GM12864 (cell line): ENCODE measurements at places on chromosomes 4 and X.

DNA sequence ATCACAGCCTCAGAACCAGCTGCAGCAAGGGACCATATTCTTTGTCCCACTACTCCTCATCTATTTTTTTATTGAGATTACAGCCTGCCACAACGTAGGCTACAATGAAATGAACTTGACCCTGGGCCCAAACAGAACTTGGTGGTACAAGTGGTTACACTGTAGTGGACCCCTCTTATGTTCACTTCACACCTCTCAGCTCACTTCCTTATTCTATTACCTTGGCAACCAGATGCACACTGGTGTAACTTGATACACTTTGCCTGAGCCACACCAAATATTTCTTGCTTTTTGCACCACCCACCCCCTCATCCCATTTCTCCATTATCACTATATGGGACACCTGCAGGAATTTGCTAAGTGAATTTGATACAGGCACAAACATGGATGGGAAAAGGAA is 105.8 kb downstream of the CXCL13 start:
- DNase-seq = no peak

- no peak for DNase-seq
Measured at GRCh38 chr4:138828926-138829325, 186.7 kb upstream of the NOCT start.

DNA sequence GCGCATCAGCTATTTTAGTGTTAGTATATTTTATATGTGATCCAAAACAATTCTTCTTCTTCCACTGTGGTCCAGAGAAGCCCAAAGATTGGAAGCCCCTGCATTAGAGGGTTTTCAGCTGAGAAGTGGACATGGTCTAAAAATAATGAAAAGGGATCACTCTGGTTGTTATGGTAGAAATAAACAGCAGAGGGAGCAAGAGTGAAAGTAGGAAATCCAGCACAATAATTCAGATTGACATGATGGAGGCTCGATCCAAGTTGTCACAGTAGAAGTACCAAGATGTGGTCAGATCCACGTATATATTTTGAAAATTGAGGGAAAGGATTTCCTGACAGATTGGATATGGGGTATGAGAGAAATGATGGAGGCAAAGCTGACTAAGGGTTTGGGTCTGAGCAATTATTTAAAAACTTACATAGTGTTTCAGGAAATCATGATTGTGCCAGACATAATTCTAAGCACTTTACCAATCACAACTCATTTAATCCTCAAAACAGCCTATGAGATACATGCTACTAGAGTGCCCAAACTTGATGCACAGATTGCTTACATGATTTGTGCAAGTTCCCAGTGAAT is 17.0 kb upstream of the TMEM144 start:
- no peak for DNase-seq

GRCh38 chrX:129678614-129679195 is 23.9 kb upstream of the APLN start:
- DNase-seq = no peak

DNA sequence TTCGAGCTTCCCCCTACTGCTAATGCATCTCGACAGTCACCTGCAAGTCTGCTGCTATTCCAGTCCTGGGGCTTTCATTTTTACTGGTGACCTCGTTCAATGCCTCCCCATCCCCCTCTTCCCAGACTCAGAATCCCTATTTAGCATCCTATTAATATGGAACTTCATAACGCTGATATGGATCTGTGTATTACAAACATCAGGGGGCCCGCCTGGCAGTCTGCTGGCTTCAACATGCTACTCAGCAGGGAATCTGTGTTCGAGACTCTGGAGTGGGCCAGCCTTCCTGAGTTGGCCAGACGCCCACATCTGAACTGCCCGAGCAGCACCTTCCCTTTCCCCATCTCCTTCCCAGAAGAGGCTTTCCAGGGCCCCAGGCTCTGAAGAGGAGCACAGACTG is 173.9 kb upstream of the PPARGC1A start:
- no peak for DNase-seq

DNA sequence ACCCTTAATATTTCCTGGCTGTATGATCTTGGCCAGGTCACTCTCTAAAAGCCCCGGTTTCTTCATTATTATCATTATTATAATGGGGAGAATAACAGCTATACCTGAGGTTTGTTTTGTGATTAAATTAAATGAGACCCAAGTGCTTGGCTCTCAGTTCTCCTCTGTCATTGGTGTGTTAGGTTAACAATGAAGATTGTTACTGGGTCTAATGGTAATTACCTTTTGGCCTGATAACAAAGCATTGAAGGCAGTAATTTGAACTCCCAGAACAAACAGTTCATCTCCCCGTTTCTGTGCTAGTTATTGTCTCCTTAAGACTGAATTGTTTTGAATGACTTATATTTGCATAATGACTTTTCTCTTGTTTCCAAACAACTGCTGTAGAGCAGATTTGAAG is 6.8 kb upstream of the ANAPC4 start:
- DNase-seq = no peak

- DNase-seq = no peak
Measured at GRCh38 chr4:139903845-139904244, 238.2 kb downstream of the MGST2 start.

DNA sequence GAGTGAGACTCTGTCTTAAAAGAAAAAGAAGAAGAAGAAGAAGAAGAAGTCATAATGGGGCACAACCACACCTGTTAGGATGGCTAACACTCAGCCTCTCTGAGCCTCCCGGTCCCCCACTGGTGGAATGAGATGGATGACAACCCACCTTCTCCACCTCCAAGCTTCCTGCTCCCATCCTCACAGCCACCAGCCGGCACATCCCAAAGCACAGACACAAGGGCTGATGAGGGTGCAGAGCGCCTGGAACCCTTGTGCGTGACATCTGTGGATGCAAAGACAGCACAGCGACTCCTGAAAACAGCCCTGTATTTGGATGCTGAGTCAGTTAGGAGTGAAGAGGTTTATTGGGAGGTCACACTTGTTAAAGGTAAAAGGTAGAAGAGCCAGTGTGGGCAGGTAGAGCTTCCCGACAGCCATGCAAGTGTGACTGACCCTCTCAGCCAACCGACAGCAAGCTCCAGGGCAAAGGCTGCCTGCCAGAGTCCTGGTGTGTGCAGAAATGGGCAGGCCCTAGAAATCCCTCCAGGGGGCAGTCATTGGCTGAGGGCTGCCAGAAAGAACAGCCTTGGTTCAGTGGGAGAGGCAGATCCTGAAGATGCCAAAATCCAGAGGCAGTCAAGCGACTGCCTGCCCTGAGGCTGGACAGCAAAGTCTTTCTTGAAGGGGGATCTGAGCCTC is 26.6 kb upstream of the MAN2B2 start:
- no peak for DNase-seq

DNA sequence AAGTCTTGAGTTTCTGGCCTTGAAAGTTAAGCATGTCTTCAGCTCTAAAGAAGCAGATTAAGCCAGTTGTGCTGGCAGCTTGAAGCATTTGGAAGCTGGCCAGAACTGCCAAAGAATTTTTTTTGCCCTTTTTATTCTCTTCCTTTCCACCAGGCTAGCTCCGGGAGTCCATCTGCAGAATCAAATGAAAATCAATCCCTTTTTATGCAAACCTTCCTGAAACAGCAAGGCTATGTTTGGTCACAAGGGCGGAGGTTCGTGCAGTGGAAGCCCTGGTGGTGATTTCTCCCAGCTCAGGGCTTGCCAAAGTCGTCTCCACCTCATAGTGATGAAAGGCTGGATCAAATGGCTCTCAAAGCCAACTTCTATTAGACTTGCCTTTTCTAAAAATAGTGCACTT is 21.6 kb upstream of the C4orf54 start:
- DNase-seq = no peak

- DNase-seq = no peak
Measured at GRCh38 chr4:165027762-165028402, 3.9 kb upstream of the TRIM60 start.

- DNase-seq = no peak
Measured at GRCh38 chrX:135625995-135626394, 87.4 kb upstream of the CT45A1 start.

- DNase-seq = no peak
Measured at GRCh38 chrX:43604753-43605152, 51.3 kb upstream of the MAOA start.

GRCh38 chr4:100289530-100289888 is 99.2 kb upstream of the DDIT4L start:
- no peak for DNase-seq

DNA sequence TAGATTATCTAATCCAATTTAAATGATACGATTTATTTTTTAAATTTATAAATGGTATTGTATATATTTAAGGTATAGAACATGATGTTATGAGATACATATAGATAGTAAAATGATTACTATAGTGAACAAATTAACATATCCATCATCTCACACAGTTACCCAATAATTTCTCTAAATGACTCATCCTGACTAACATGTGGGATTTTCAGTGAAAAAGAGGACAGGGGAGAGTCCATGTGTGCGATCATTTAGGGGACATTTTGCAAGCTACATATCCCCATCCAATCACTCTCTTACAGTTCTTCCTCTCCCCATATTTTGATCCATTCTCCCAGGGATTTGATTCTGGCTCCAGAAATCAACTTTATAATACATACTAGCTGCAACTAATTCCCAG is 88.2 kb downstream of the ABCB7 start:
- no peak for DNase-seq

DNA sequence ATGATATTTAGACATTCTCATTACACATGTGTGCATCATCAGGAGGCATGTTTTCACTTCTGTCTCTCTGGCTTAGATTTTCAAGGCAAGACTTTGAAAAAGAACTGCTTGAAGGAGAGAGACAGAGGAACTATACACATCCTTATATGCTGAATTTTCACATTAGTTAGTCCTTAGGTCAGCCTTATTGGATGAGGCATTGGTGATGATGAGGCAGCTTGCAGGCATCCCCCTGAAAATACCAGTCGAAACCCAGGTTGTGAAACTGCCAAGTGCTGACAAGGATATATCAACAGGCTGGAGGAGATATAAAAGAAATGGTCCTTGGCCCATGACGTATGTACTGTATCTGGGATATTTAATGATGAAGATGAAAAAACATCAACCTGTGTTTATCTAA is 297.2 kb upstream of the AADAT start:
- no peak for DNase-seq

GRCh38 chr4:52423967-52424366 is 235.1 kb downstream of the USP46 start:
- DNase-seq = no peak

DNA sequence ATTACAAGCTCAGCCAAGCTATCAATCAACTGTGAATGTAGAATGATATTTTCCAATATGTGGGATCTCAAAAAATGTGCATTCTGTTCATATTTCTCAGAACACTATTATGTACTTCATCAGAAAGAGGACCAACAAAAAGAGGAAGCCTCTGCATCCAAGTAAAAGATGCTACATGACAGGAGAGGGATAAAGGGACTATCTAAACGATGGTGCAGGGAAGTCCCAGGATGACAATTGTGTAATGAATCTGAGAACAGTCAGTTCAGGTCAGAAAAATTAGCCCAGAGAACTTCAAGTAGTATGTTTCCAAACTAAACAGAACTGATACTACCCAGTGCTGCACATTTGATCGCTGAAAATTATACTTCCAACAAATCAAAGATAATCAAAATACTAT is 127.0 kb downstream of the ZNF330 start:
- DNase-seq = no peak

DNA sequence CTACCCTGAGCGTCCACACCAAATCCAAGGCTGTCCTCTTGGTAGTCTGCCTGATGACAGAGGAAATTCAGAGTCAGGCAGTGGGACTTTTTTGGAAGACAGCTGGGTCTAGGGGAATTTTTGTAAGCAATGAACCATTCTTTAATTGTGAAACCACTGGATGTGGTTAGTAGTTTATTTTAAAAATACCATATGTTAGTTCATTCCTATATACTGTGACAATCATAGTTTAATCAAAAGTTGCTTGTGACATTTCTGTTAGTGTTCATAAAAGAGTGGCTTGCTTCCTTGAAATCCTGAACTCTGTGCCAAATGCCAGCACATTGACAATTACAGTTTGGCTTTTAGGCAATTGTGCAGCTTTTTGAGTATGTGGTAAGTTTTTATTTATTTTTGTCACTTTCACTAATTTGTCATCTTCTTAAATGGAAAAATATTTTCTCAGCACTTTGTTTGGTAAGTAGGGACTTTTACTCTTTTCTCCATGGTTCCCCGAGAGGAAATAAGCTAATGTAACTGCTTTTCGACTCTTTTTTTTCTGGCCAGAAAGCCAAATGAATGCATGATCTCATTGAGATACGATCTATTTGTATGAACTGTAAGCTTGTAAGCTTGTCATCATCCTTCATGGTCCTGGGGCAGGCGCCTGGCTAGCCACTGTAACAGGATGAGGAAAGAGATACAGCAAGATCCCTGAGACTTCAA is 72.6 kb upstream of the SLC4A4 start:
- DNase-seq = no peak

GRCh38 chr4:122617597-122618593 is 3.0 kb downstream of the IL21 start:
- no peak for DNase-seq

DNA sequence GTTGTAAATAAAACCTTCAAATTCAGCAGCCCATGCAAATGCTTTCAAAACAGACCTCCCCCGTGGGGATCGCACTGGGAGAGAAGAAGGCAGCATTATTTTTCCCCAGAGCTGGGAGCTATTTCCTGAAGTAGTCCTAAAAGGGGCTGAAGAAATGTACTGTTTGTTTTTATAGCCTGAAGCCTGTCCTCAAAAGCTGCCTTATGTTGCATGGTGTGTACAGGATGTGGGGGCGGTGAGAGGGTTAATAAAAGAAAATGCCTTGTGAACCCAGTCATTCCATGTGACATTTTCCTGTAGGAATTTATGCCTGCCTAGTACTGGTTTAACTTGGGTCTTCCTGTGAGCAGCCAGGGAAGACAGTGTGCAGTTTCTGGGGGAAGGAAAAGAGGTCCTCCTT is 144.1 kb downstream of the SOWAHB start:
- DNase-seq = no peak

DNA sequence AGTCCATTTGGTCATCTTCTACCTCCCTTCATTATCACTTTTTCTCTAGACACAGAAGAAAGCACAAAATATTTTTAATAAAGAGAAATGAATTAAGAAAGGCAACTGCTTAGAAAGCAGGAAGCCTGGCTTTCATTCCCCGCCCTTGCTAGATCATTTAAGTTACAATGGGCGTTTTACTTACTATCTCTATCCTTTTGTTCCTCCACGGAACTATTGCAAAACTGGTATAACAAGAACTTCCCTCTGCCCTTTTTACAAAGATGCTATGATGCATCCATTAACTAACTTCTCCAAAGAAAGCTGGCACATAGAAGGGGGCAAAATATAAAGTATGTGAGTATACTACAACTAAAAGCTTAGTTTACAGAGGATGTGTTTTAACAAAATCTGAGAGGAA is 434.5 kb upstream of the FTHL17 start:
- no peak for DNase-seq

- no peak for DNase-seq
Measured at GRCh38 chr4:7901311-7901885, 38.3 kb downstream of the AFAP1 start.

DNA sequence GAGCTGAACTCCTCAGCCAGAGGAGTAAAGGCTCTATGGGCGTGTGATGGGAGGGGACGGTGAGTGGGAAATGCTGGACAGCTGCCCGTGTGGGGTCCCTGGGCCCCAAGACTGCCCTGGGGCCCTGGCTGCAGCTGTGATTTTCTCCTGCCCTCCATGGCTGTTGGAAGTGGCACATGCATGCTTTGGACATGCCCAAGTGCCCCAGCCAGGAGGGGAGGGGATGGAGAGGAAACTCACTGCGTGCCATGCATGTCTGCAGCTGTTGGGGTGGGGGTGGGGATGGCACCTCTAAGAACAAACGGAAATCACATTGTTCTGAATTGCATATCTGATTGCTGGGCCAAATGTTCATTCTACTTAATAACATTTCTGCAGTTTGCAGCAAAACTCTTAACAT is 52.4 kb downstream of the MID2 start:
- no peak for DNase-seq
